ENCODE measurements at places on chromosomes 7 and 10.

DNA sequence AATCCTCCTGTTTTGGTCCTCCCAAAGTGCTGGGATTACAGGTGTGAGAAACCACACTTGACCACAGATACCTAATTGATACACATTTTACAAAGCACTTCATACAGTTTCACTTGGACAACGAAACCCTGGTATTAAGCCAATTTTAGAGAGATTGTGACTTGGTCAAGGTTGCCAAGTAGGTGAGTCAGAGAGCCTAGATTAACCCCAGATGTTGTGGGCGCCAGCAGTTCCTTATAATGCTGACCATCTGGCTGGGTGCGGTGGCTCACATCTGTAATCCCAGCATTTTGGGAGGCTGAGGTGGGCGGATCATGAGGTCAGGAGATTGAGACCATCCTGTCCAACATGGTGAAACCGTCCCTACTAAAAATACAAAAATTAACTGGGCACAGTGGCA is 4.9 kb upstream of the PHKG1 start:
- no peak for DNase-seq

DNA sequence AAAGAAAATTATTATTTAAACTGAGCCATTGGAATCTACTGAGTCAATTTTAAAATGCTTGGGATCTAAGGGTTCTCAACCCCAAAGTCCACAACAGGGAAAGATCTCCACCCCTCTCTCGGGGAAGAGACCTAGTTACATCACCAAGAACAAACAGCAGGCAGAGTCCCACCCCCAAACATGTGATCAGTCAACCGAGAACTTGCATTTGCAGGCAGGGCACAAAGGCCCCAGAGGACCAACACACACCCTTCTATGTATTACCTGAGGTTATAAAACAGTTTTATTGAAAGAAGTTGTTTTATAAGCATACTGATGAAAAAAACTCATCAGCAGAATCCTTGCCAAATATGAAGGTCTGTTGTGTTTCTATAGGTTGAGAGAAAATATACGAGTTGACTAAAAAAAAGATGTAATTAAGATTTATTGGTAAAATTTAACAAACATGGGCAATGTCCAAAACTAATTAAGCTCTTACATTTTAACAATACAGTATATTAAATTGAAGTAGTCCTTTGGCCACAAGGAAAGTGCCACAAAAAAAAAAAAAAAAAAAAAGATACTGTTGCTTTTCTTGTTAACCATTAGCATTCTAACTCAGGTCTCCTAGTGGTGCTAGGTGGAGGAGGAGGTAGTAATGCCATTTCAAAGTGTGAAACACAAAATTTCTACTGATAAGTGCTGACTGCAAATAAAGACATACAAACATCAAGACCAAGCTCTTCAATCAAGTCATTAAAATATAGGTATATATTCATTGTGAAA is 975 bp upstream of the USP54 start:
- no peak for DNase-seq

GRCh38 chr10:127257395-127257794 is 61.0 kb upstream of the INSYN2A start:
- no peak for DNase-seq

- DNase-seq = no peak
These were observed 99.6 kb downstream of the CHST15 start for GRCh38 chr10:123993534-123994416.

DNA sequence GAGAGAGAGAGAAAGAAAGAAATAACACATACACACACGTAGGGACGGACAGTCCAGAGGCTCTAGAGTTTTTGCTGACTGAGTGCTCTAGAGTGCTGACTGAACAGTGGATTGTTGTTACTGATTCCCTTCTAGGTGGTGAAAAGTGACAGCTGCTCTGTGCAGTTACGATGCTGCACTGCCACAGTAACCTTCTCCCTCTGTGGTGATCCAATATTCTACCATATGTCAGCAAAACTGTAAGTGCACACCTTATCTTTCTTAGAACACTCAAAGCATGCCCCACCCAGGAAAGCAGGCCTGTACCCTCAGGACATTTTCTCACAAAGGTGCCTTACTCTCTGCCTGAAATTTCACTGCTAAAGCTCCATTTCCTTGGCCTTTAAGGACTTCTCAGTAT is 1023.5 kb downstream of the TYW1 start:
- no peak for DNase-seq

- DNase-seq = no peak
These were observed 93.2 kb upstream of the STEAP1 start for GRCh38 chr7:90061077-90061476.

DNA sequence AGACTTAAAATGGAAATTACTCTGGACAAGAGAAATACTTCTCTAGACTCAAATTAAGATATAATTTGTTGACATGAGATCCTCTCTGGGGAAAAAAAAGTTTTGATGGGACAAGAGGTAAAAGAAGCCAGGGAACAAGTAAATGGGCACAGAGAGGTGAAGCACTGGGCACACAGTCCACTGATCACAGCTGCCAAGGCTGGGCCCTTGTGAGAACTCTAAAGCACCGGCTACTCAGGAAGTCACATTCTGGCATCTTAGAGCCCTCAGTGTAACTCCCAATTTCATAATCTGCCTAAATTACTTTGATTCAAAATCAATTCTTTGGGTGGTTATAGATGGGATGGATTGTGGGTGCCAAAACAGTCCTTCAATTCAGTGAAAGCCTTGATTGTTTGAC is 123.2 kb upstream of the CACNA2D1 start:
- no peak for DNase-seq

GRCh38 chr7:158043551-158044481 is 543.8 kb downstream of the PTPRN2 start:
- DNase-seq = no peak
